ENCODE measurements at places on chromosomes 1 and 21. TPM values are rescaled to one million over a fixed set of nuclear protein-coding genes. Genes with fewer than 3 reads are reported as not detected.
A peak's percentile ranks its signal among the peaks of the same experiment; 100 is the strongest.

DNA sequence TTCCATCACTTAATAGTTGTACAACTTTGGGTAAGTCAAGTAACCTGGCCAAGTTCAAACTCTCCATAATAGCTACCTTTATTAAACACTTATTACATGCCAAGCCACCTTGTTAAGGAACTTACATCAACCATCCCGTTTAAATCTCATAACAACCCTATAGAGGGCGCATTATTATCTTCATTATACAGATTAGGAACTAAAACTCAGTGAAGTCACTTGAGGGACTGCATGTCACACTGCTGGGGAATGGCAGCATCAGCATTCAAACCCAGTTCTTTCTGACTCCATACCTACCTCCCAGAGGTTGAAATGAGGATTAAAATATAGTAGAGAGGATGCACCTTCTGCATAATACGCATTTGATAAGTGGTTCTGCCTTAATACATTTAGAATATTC is 47.1 kb upstream of the PLA2G2C start:
- peak; percentile 29 for DNase-seq

- no peak for DNase-seq
Measured at GRCh38 chr1:212482006-212482636, 49.4 kb downstream of the NENF start.

DNA sequence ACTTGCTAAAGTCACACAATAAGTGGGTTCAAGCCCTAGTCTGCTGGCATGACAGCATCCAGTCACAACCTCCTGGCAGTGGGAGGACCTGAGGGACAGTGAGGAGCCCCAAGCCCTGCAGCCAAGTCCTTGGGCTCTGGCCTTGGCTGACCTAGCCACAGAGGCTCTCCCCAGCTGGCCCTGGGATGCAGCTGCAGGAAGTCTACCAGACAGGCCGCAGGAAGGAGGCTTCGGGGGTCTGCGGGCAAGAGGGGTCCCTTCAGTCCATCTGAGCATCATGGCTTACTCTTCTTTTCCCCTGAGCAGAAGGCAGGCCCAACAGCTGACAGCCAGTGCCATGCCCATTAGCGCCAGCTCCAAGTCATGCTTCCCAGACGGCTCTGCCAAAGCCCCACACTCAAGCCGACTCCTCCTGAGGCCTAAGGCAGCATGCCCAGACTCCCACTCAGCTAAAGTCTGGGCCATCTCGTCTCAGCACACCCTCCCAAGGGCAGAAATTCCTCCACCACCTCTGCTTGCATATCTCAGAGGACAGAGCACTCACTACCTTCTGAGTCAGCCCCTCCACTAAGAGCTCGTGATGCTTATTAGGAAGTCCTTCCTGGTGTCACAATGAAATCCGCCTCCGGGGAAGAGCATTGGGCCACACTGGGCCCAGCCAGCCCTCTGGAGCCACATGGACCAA is 20.1 kb downstream of the SLC1A7 start:
- no peak for DNase-seq

DNA sequence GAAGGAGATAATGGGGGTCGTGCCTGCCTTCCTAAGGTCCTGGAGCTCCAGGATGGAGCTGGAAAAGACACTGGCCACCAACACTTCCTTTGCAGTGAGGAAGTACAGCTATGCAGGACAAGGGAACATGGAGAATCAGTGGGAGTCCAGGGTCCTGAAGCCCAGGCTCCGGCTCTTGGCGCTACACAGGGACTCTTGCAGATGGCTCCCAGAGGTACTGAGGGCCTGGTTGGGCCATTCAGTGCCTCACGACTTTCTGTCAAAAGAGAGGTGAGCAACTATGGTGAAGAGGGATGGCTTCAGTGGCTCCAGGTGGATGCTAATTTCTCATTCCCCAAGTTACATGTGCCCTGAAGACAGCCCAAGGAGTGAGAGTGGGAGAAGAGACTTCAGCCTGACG is 1.8 kb upstream of the ETNK2 start:
- DNase-seq, result no peak

- no peak for DNase-seq
Measured at GRCh38 chr1:157671895-157672294, 28.7 kb downstream of the FCRL3 start.

Gene SH3BGR
- total RNA-seq, result 12.2 TPM

Gene TNNT2
- total RNA-seq, result 3.1 TPM

Gene IRF6
- total RNA-seq, result 0.34 TPM

Gene NBPF9
- total RNA-seq, result 15.0 TPM

Gene CLCNKA
- not detected for total RNA-seq

Gene SPRR4
- total RNA-seq, result not detected

Gene FAM72C
- 14.8 TPM for total RNA-seq

Gene CYP4A11
- not detected for total RNA-seq

Gene LRRC40
- 88.1 TPM for total RNA-seq

Gene KCNJ15
- total RNA-seq, result not detected

Measured in neural progenitor cell (in vitro differentiated cells).